ENCODE measurements at places on chromosomes 1 and 21.

GRCh38 chr1:241972703-241973369, 15.3 kb downstream of the BECN2 start:
- DNase-seq, result no peak

DNA sequence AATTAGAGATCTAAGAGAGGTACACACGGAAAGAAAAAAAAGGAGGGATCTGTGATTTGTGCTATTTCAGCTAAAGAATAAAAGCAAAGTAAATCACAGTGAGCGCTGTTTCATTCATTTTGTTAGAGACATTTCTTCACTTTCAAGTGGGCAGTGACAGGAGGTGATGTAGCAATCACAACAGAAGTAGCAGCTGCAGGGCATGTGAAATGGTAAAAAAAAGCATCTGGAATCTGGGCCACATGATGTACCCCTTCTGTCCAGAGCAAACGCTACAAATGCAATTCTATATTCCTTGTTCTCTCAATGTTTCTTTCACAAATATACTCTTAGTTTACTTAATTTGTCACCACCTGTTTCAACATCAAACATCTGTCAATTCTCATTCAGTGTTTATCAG, 786.5 kb downstream of the LRRIQ3 start:
- no peak for DNase-seq

DNA sequence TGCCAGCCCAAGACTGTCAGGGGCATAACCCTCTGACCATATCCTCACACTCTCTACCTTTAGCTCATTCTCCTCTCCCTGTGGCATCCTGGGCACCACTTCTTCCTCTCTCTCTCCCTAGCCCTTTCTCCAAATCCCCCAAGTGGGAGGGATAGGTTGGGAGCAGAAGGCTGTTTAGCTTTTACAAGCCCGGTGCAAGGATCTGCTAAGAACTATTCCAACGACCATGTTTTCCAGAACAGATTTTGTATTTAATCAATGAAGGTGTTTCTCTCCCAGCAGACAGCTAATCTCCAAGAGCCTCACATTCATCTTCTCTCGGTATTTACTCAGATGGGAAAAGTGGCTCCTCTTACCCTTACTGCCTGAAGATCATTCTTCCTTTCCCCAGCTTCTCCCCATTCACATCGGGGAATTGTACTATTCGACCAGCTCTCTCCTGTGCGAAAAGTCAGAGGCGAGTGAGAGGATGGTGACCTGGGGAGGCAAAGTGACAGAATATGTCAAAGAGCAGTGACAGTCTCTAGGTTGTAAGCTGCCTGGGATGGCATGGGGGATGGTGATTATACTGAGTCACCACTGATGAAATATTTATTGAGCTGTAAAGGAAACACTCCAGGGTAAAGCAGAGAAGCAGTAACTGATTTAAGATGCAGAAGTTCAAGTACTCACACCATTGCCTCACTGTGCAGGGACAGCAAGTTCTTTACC, 47.0 kb upstream of the RBM15 start:
- no peak for DNase-seq

DNA sequence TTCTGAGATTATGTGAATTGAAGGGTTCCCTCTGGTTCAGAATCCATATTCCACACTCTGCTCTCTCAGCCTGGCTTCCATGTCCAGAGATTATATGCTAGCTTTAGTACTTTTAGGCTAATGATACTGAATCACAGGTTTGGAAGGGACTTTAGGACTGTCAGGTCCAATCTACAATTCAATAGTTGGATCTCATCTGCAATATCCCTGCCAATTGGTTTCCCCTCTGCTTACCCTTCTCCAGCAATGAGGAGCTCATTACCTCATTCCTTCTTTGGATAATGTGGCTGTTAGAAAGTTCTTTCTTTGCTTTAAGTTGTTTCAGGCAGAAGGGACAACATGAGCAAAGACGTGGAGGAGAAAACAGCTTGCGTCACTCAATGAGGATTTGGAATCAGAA, 245.3 kb downstream of the PLPP3 start:
- no peak for DNase-seq

GRCh38 chr1:205585169-205585834, 46.5 kb downstream of the ELK4 start:
- no peak for DNase-seq

DNA sequence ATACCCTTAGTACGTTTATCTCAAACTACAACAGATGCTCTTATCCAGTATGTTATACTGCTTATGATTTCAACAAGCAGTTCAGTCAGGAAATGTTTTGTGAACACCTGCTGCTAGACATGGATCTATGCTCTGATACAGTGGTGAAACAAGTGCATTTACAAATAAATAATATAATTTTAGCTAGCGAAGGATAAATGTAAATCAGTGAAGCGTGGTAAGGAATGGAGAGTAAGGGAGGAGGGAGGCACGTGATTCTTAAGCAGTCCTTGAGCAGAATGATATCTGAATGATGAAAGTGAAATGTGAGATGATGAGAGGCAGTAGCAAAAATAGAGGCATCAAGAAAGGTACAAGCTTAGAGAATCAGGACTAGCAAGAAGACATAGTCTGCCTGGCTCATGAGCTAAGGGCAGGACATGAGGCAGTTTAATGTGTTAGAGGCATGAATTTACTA, 6.3 kb downstream of the TSNAX start:
- no peak for DNase-seq

DNA sequence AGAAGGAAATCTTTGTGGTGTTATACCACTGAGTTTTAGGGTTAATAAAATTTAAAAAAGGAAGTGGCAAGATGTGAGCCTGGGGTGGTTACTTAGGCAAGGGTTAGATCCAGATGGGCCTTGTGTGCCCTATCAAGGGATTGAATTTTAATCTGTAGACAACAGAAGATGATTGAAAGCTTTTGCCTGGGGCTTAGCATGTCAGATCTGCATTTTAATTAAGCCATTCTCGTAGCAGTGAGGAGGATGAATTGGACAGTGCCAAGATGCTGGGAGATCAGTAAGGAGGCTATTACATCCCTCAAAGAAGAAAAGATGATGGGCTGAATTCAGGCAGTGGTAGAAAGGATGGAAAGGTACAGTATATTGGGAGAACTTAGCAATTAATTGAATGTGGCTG, 42.3 kb downstream of the HMGB4 start:
- DNase-seq, result no peak

- DNase-seq, result no peak
Observed at GRCh38 chr1:12343823-12344487, 114.1 kb downstream of the VPS13D start.

DNA sequence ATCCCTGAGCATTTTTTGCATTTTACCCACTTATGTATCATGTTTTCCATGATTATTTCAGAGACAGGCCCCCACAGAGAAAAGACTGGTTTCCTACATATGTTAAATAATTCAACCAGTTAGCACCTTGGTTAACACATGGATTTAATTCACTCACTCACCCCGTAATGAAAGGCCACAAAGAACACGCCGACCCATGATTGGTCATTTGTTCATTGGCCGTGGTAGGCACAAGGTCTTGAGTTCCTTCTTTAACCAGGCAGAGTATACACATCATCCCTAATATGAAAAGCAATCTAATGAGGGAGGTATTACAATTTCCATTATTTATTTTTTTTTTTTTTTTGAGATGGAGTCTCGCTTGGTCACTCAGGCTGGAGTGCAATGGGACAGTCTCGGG, 50.6 kb downstream of the RPS6KA1 start:
- no peak for DNase-seq

DNA sequence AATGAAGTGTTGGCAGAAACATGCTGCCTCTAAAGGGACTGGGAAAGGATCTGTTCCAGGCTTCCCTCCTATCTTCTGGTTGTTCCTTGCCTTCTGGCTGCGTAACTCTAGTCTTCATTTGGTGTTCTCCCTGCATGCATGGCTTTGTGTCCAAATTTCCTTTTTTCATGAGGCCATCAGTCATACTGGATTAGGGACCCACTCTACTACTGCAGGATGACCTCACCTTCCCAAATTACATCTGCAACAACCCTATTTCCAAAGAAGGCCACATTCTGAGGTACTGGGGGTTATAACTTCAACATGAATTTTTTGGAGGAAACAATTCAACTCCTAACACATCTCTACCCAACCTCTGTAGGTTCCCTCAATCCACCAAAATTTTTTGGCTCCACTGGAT, 26.3 kb downstream of the MR1 start:
- no peak for DNase-seq

Data from activated CD8-positive, alpha-beta memory T cell treated with anti-CD3 and anti-CD28 coated beads for 24 hours (primary cell).